ENCODE measurements at places on chromosomes 2 and 18.

GRCh38 chr2:29382486-29382885 is 267.3 kb downstream of the CLIP4 start:
- no peak for DNase-seq

DNA sequence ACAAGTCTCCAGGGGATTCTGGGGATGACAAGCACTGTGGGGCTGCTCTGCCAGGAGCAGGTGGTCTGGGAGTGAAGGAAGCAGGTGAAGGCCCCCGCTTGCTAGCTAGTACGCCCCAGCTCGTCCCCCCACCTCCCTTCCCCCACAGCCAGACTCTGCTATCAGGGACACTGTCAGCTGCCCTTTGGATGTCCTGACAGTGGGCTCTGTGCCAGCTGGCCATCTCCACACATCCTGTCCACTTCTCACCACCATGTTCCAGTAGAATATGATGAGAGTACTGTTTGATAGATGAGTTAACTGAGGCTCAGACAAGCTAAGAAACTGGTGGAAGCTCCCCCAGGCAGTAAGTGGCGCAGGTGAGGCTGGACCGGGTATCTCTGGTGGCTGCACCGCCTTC is 276.2 kb downstream of the CELF4 start:
- no peak for DNase-seq

- no peak for DNase-seq
Observed at GRCh38 chr2:85251070-85251616, 76.6 kb downstream of the TGOLN2 start.

DNA sequence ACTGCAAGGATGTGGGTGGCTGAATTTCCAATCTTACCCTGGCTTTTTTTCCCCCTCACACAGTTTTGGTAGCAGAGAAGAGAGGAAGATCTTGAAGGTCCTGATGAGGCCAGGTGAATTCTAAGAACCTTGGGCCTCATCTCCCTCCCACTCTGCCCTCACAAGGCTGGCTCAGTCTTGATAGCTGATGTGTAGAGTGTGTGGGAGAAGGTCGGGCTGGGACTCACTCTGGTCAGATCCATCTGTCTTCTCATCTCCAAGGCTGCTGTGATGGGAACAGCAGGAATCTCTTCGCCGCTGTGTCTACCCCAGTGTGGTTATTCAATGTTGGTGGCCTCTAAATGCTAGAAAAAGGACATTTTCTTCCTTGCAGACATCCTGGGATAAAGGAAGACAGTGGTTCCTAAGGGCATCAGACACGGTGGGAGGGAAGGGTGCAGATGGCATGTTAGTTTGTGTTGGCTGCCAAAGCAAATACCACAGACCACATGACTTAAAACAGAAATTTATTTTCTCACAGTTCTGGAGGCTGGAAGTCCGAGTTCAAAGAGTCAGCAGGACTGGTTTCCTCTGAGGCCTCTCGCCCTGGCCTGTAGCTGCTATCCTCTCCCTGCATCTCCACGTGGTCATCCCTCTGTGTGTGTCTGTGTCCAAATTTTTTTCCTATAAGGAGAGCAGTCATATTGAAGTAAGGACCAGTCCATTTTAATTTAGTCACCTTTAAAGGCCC is 37.6 kb upstream of the MGAT4A start:
- DNase-seq: no peak

DNA sequence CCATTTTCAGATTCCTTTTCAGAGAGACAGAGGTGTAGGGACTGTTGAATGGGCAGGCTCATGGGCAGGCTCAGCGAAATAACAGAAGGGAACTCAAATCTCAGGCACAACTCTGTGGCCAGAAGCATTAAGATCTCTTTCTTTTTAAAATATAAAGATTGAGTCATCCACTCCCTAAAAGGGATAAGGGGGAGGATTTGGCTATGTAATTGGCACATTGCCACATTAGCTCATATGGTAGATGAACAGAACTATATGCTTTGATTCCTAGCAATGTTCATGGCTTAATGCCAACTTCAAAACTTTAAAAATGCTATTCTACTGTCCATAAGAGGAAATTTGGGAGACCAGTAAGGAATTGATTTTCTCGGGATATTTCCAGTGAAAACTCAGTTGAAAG is 53.8 kb upstream of the SLC5A7 start:
- no peak for DNase-seq

Measured in activated T-cell treated with anti-CD3 and anti-CD28 coated beads for 48 hours (primary cell).